Stimulated activated CD4-positive, alpha-beta T cell treated with anti-CD3 and anti-CD28 coated beads, Interleukin-1b, Interleukin-23, amount 100 ng/mL, for 1 hour (primary cell): ENCODE measurements at places on chromosomes 1 and 21.

GRCh38 chr1:112505878-112506277 is 2.9 kb upstream of the WNT2B start:
- no peak for DNase-seq

DNA sequence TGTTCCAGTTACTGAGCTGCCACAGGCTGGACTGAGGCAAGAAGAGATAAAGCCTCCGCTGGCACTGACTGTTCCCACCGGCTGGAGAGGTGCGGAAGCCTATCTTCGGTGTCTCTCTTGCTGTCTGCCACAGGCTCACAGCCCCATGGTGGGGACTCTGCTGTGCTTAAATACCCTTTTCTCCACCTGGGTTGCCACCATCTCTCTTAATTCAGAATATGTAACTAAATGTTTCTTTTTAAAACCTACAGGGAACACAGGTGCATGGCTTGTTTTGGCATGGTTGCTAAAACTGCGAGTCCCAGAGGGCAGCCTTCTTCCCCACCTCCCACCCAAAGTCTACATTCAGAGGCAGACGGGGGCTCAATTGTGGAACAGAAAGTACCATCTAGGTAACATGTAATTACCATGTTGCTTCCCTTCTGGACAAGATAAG is 8.1 kb upstream of the LBR start:
- DNase-seq: no peak

- no peak for DNase-seq
Measured at GRCh38 chr1:231419147-231419546, 2.9 kb downstream of the EGLN1 start.

GRCh38 chr21:15159382-15160020 is 94.7 kb upstream of the NRIP1 start:
- DNase-seq: no peak

GRCh38 chr1:244749230-244750016 is 86.0 kb upstream of the COX20 start:
- DNase-seq: no peak

GRCh38 chr1:104768466-104768865 is 1018.8 kb downstream of the AMY1C start:
- no peak for DNase-seq
